Kidney glomerular epithelial cell (primary cell): ENCODE measurements at places on chromosomes 11 and 22.

DNA sequence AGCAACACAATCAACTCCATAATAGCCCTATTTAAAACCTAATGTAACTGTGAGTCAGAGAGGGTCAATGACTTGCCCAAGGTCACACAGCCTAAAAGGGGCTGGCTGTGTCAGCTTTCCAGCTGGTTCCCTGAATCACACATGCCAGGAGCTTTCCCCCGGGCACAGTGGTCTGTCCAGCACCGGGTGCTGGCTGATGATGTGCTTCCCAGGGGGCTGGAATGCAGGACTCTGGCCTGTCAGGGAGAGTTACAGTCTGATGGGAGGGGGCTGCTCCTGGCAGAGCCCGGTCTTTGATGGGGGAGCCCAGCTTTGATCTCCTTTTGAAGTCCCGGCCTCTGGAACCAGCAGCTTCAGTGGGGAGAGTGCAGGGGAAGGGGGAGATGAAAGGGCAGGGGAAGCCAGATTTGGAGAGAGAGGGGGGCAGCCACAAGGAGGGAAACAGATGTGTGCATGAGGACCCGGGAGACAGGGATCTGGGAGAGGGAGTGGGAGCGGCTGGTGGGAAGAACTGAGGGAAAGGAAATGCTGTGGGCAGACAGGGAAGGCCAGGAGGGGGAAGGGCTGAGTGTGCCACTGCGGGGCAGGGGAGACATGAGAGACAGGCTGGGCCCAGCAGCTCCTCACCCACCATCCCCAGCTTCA is 102.7 kb downstream of the NECTIN1 start:
- DNase-seq = no peak

DNA sequence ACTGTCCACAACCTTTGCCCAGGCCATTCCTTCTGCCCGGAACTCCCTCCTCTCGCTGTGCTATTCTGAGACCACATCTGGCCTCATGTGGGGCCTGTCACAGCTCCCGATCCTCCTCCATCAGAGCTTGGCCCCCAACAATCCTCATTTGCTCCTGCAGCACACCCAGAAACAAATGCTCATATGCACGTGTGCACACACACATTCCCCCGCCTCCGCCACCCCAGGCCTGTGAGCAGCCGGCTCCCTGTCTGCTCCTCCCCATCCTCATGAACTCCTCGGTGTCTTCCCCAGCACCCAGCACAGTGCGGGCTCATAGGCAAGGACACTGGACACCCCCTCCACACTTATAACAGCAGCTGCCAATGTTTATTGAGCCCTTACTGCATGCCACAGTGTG is 29.7 kb upstream of the PICK1 start:
- no peak for DNase-seq

GRCh38 chr11:70135625-70136059 is 57.5 kb downstream of the ANO1 start:
- DNase-seq = no peak

DNA sequence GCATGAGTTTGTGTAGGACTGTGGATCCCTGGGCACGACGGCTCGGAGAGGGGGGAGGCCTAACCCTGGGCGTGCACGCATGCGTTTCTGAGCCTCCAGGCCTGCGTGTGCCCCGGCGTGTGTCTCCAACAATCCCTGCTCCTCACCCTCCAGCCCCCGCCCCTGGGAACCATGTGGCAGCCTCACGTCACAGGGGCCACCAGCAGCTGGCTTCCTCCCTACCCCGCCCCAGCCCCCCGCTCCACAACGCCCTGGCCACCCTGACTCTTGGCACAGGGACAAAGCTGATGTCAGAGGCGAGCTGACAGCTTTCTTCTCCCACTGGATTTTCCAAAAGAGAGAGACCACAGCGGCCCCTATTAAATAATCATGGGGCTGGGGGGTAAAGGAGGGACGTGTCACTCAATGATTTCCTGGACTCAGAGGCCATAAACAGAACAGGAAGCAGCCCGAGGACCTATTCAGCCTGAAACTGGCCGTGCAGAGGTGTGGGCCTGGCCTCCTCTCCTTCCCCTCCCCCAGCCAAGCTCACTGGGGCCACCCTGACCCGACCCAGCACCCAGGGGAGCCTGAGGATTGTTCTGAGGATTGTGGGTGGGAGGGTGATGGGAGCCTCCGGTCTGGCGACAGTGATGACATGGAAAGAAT is 6.8 kb upstream of the LIF start:
- DNase-seq = no peak

- no peak for DNase-seq
Observed at GRCh38 chr22:24992946-24993345, 40.4 kb downstream of the KIAA1671 start.

DNA sequence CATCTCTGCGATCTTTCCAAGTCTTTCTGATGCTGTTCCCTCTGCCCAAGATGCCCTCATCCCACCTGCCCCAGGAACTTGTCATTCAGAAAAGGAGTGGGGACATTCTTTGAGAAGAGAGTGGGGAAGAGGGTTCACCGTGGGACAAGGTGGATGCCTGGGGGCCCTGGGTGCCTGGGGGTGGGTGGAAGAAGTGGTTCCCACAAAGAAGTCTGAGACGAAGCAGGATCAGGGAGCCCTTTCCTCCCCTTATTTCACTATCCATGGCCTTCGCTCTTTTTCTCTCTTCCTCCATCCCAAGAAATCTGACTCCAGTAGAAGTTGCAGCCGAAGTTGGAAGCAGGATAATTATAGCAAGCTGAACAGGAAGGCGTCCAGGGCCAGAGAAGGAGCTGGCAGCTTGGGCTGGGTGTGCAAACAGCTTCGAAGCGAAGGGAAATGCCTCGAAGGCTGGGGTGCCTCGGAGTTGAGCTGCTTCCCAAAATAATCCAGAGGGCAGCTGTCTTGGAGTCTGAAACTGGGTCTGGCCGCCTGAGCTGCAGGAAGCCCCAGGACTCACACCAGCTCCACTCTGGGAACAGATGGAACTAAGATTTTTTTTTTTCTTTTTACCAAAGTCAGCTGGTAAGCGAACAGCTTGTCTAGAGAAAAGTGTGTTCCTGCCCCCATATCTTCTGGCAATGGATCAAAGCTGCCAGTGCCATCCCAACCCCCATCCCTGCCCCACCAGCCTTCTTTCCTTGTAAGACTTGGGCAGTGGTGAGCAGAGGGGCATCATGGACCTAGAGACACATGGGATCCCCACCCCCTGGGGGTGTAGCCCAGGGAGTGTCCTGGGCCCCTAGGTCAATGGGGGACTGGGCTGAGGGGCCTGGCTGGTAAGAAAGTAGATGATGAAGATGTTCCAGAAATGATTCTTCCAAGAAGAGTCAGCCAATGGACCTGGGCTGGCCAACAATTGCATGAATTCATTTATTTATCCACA is 31.5 kb downstream of the PARVG start:
- DNase-seq = no peak

- peak; percentile 14 for DNase-seq
Observed at GRCh38 chr11:122731500-122731913, 76.0 kb downstream of the UBASH3B start.

DNA sequence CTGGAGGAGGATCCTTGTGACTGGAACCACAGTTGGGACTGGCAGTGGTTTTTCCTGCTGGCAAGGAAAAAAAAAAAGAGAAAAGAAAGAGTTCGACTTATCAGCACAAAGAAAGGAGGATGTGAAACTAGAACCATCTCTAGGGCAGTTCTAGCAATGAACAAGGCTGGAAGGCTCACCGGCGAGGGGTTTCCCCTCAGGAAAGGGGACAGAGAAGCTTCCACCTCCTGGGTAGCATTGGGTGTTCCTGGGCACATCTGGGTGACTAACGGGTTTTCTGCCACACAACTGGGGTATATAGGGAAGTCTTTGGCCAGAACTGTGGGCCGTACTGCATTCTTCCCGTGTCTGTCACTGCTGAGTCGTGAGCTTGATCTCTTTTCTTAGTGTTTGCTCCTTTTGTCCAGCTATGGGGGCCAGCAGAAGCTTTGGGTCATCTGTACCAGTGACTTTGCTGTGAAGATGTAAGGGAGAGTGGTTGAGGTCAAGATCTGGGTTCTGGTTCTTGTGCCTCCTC is 109.4 kb upstream of the OR4B1 start:
- DNase-seq = peak; percentile 34
